ENCODE measurements at places on chromosomes 5 and 9.

DNA sequence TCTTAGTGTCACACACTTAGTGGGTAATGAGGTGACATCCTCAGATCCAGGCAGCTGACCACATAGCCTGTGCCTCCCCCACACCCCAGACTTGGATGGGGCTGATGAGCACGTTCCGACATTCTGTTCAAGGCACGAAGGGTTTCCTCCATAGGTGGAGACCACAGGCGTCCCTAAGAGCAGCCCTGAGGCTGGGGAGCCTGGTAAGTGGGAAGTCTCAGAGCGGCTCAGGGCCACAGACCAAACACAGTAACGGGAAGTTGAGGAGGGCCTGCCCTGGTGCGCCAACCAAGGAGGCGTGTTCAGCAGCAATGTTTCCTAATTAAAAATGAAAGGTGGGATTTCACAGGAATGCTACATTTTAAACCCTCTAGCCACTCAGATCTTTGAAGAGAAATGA is 102.3 kb upstream of the PHYKPL start:
- no peak for DNase-seq

- DNase-seq = peak; percentile 78
Measured at GRCh38 chr5:170434966-170435605, 45.9 kb upstream of the KCNMB1 start.

DNA sequence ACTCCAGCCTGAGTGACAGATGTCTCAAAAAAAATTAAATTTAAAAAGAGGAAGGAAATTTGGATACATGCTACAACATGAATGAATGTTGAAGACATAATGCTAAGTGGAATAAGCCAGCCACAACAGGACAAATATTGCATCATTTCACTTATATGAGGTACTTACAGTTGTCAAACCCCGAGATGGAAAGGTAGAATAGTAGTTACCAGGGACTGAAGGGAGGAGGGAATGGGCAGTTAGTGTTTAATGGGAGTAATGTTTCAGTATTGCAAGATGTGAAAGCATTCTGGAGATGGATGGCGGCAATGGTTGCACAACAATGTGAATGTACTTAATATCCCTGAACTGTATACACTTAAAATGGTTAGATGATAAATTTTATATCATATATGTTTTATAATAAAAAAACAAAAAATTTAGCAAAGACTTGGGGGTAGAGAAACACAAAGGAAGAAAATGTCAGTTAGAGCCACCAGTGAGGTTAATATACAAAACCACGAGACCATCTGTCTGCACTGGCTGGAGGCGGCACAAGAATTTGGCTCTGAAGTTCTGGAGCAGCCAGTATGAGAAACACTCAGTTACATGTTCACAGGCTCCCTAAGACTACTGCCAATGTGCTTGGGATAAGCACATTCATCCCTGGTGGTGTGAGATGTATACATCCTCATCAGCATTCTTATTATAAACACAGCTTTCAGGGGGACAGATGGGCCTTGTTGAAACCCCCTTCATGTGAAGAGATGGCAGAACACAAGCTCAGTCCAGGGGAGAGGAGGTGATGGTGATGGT is 37.0 kb upstream of the RPS23 start:
- DNase-seq = peak; percentile 29

GRCh38 chr5:129438322-129438721 is 21.8 kb upstream of the ADAMTS19 start:
- no peak for DNase-seq

GRCh38 chr9:114053246-114054005 is 24.7 kb downstream of the AMBP start:
- DNase-seq = no peak

GRCh38 chr9:122900791-122901190 is 4.4 kb downstream of the RC3H2 start:
- DNase-seq = peak; percentile 68

DNA sequence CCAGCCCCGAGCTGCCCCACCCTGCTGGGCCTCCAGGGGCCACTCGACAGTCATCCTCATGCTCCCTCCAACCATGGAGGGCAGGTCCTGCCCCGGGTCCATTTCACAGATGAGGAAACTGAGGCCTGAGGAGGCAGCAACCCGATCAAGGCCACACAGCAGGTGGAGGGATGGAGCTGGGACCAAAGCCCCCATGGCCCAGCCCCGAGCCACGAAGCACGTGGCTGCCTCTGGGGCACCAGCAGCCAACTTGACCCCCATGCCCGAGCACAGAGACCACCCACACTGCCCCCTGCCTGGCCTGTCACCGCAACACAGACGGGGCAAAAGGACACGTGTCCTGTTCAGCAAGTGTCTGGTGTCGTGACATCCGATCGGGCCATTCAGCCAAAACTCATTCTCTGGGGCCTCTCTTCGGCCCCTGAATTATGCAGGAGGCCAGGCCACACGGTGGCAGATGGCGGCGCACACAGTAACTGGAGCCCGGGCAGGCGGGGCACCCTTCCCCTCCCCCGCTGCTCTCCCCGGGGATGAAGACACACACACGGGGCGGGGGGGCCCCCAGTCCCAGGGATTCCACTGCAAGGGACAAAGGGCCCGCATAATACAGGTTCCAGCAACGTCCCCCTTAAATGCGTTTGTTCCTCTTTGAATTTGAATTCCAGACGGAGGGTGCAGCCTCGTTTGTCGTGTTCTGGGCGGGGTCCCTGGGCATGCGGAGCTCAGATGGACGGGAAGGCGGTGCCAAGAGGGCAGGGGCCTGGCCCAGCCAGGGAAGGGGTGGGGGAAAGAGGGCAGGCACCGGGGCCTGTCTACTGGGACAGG is 29.4 kb upstream of the TMEM250 start:
- no peak for DNase-seq

- DNase-seq = no peak
Measured at GRCh38 chr9:93826905-93827544, 128.1 kb downstream of the BARX1 start.

GRCh38 chr9:27487128-27487640 is 36.9 kb upstream of the IFNK start:
- DNase-seq = no peak

GRCh38 chr9:129333617-129334104 is 155.6 kb upstream of the IER5L start:
- no peak for DNase-seq

GRCh38 chr9:85521371-85522197 is 220.2 kb downstream of the AGTPBP1 start:
- no peak for DNase-seq

DNA sequence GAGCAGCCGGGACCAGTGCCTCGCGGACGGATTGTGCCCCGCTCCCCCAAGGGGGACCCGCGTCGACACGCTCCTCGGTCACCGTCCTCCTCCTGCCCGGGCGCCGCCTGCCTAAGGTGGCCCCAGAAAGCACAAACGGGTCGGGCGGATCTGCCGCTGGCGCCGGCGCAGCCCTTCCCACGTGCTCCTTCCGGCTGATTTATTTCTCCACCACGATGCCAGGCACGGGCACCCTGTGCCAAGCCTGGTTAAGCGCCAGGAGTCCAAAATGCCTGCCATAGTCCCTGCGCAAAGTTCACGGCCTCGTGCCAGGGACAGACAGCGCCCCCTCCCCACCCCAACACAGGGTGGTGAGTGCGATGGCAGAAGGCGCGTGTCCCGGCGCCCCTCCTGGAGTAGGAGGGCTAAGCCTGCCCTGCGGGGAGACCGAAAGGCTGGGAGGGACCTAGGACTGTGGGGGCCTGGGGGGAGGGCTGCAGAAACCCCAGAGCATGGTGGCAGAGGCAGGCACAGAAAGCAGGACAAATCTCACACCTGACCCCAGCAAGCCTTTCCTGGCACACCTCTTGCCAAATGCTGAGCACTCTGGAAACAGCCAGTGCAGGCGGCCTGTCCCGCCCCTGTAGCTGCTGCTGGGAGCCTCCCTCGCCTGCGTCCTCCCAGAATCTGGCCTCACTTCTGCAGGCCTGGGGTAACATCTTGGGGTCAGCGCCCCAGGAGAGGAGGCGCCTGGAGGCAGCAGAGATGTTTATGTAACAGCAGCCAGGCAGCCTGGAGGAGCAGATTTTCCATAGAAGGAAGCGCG is 1.1 kb upstream of the NOTCH1 start:
- DNase-seq = peak; percentile 63

GRCh38 chr5:75551471-75551870 is 39.8 kb downstream of the POLK start:
- no peak for DNase-seq

- DNase-seq = no peak
Measured at GRCh38 chr9:122338994-122339393, 31.8 kb upstream of the PTGS1 start.

DNA sequence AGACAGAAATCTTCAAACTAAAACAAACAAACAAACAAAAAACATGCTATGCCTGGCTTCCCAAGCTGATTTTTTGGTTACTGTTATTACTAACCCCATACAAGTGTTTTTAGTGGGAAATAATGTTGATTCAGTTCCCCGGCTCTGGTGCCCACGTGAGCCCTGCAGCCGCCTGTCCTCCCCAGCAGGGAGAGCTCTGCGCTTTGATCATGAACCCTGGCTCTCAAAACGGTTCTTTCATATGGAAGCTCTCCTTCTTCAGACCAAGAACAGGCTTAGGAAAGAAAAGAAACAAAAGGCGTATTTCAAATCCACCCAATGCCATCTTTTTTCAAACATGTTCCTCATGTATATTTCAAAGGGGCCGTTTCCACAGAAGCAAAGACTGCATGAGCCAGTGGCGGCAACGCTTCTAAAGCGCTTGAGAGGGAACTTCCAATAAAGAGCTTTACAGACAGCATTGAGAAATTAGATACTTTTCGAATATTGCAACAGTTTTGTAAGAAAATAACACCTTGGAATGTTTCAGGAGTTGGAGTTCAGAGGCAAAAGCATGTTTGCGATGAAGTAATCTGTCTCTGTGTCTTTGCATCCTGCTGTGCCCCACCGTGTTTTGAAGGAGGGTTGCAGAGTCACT is 74.8 kb downstream of the ICE1 start:
- peak; percentile 71 for DNase-seq

GRCh38 chr5:42573386-42573785 is 150.1 kb downstream of the GHR start:
- no peak for DNase-seq

DNA sequence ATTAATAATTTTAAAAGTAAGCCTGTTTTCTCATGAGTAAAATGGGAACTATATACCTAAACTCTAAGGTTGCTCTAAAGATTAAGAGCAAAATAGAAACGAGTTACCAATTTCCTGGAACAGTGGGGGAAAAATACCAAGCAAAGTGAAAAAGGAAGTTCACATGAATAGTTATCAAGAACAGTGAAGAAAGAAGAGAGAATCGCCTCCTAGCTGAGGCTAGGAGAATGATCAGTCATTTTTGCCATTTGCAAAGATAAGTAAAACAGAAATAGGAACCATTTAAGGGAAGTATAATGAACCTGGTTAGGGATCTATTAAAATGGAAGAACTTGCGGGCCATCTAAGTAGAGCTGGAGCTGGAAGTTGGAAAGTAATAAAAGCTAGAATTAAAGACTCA is 50.7 kb downstream of the P4HA2 start:
- DNase-seq = peak; percentile 78

DNA sequence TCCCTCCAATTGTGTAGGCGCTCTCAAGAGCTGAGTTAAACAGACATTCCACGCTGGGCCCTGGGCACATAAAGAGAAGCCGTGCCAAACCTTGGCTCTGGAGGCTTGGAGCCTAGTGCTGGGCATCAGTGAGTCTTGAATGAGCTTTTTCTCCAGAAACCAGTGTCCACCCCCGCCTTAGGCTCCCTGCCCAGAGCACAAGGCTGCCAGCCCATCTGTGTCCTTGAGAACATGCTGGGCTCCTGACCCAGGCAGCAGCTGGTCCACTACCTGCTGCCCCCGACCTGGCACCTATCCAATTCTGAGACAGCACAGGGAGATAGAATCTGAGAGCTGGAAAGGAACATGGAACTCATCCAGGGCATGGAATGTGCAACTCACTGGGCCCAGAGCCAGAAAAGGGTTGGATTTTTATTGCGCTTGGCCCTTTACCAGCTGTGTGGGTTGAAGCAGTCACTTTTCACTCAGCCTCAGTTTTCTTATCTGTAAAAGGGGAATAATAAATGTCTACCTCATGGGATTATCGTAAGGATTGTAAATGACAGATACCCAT is 92.4 kb upstream of the CPLX2 start:
- no peak for DNase-seq

- DNase-seq = no peak
Measured at GRCh38 chr5:170963521-170963920, 101.7 kb downstream of the RANBP17 start.

- peak; percentile 39 for DNase-seq
Measured at GRCh38 chr9:37300620-37301019, 121.9 kb upstream of the GRHPR start.

- DNase-seq = no peak
Measured at GRCh38 chr9:124782661-124783574, 6.0 kb downstream of the OLFML2A start.

DNA sequence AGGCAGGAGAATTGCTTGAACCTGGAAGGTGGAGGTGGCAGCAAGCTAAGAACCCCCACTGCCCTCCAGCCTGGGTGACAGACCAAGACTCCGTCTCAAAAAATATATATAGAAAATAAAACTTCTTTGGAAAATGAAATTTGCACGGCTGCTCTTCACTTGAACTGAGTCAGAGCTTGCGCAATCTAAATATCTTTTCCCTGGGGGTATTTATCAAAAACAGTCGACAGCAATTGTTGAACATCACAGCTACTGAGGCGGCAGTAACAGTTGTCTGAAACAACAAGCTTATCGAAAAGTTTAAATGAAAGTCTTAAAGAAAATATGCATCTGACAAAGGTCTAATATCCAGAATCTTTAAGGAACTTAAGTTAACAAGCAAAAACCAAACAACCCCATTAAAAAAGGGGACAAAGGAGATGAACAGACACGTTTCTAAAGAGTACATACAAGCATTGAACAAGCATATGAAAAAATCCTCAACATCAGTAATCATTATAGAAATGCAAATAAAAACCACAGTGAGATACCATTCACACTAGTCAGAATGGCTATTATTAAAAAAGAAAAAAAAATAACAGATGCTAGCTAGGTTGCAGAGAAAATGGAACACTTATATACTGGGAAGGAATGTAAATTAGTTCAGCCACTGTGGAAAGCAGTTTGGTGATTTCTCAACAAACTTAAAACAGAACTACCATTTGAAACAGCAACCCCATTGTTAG is 153.6 kb upstream of the CDH9 start:
- DNase-seq = no peak

DNA sequence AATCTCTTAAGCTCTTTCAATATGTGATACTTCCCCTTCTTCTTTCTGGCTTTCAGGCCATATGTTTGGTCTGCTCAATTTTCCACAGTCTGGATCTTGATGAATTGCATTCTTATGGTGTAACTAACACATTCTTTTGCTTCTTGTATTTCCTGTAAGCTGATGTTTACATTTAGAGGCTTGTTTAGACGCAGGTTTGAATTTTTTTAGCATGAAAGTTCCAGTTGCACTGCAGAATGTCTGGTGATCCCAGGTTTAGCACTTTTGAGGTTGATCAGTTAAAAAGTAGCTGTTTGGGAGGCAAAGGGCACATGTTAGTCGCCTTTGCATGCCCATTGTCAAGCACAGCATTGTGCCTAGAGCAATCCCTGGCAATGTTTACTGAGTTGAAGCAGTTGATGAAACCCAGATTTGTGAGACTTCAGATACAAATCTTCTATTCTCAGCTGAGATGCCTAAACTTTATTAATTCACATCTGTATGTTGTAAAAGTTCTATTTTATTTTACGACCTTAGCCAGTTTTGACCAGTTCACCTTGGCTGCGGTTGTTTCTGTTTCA is 59.6 kb upstream of the SPATA31C2 start:
- no peak for DNase-seq

- DNase-seq = no peak
Measured at GRCh38 chr5:6754766-6755165, 41.5 kb downstream of the TENT4A start.

All from hematopoietic multipotent progenitor cell treated with erythropoietin and hydrocortisone succinate and interleukin-3 and kit ligand, for 6 days (in vitro differentiated cells).